ENCODE measurements at places on chromosomes 16 and 17.
A peak's percentile ranks its signal among the peaks of the same experiment; 100 is the strongest.

DNA sequence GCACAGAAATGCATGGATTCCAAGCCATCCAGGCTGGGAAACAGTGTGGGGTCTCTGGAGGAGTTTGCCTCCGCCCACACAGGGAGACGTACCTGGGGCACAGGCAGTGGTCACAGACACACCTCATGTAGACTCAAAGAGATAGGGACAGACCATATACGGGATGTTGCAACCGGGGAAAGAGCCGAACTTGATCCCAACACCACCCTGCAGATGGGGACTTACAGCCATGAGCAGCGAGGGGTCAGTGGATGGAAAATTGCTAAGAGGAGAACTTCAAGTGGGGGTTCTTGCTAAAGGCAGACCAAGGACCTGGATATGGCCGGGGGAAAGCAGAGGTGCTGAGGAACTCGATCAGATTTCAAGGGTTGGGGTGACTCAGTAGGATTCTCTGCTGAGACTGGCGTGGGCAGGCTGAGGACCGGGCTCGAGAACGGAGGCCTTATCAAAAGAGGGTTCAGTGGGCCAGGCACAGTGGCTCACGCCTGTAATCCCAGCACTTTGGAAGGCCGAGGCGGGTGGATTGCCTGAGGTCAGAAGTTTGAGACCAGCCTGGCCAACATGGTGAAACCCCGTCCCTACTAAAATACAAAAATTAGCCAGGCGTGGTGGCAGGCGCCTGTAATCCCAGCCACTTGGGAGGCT, 12.0 kb upstream of the DNAH17 start:
- no peak for DNase-seq

DNA sequence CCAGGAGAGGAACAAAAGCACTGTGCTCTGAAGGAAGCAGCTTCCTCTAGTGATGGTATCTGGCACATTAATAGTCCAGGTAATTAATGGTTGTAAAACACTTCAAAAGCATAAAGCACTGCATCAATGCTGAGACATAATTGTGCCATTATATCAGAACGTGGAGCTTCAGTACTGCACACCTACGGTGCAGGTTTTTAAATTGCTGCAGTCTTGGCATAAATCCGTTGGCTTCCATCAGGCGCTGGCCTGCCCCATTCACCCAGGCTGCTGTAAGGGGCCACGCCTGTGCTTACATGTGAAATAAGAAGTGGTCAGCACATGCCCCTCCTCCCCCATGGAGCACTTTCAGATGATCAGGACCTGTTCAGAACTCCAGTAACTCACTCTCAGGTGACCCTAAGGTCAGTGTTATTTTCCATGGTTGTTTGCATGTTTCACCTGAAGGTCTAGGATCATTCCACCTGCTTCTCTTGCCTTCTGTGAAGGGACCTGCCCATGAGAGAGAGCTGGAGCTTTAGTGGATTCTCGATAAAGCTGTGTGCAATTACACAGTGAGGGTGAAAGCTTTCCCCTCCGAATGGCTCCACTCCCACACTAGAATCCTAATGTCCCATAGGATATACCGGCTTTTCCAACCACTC, 345.3 kb downstream of the CA10 start:
- no peak for DNase-seq

DNA sequence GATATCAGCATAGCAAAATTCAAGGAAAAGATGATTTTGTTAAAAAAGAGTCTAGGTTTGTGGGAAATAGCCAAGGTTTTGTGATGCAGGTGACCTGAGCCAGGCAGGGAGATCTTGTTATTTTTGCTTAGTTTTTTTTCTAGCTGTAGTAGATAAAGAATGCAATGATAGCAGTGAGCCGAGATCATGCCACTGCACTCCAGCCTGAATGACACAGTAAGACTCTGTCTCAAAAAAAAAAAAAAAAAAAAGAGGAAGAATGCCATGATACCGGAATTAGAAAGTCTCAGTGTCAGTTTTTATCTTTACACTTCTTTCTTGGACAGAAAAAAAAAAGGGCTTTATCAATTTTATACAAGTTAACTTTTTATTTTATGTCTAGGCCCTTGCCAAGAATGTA, 27.5 kb downstream of the TMEM238L start:
- no peak for DNase-seq

GRCh38 chr16:62720651-62721050, 684.4 kb upstream of the CDH8 start:
- no peak for DNase-seq

DNA sequence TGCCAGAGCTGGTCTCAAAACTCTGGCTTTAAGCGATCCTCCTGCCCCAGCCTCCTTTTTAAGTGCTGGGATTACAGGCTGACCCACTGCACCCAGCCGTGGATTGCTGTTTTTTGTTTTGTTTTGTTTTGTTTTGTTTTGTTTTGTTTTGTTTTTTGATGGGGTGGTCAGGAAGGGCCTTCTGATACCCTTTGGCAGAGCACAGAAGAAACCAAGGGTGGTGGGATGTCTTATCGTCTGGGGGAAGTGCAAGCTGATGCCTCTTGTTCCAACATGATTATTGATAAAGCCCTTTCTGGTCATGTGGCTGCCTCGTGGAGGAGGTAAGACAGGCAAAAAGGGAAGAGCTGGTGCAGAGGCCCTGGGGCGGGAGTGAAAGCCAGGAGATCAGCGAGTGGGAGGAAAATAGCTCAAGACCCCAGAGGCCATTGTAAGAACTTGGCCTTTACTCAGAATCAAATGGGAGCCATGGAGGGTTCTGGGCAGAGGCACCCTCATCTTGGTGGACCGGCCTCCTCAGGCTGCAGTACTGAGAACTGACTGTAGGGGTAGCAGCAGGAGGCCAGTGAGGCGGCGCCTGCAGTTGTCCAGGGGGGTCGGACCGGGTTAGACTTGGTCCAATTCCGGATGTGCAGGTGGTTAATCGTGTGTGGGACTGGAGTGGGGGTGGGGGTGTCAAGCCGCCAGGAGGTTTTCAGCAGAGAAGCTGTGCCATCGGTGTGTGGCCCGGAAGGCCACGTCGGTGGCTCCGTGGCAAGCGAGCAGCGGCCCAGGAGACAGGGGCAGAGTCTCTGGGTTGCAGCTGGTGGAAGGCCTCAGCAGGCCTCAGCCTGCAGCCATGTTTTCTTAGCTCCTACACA, 84.4 kb upstream of the GSE1 start:
- DNase-seq, result peak; percentile 78

DNA sequence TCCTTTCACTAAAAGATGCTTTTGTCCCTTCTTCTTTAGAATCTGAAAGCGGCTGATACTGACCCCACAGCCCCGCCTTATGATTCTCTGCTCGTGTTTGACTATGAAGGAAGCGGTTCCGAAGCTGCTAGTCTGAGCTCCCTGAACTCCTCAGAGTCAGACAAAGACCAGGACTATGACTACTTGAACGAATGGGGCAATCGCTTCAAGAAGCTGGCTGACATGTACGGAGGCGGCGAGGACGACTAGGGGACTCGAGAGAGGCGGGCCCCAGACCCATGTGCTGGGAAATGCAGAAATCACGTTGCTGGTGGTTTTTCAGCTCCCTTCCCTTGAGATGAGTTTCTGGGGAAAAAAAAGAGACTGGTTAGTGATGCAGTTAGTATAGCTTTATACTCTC, 10.1 kb upstream of the TANGO6 start:
- DNase-seq, result no peak

DNA sequence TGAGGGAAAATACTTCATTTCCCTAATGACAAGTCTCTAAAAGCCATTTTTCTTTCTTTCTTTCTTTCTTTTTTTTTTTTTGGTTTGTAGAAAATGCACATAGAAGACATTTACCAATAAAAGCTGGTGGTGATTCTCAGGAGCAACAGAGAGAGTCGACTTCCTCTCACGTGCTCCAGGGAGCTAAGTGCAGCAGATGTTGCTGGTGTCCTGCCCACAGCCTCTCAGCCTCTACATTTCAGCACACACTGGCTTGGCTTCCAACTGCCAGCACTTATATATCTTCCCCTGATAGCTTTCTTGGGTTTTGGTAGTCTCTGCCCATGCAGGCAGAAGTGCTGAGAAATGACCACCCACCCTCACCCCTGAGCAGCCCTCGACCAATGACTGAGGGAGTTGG, 58.4 kb upstream of the MARCHF10 start:
- DNase-seq, result no peak

DNA sequence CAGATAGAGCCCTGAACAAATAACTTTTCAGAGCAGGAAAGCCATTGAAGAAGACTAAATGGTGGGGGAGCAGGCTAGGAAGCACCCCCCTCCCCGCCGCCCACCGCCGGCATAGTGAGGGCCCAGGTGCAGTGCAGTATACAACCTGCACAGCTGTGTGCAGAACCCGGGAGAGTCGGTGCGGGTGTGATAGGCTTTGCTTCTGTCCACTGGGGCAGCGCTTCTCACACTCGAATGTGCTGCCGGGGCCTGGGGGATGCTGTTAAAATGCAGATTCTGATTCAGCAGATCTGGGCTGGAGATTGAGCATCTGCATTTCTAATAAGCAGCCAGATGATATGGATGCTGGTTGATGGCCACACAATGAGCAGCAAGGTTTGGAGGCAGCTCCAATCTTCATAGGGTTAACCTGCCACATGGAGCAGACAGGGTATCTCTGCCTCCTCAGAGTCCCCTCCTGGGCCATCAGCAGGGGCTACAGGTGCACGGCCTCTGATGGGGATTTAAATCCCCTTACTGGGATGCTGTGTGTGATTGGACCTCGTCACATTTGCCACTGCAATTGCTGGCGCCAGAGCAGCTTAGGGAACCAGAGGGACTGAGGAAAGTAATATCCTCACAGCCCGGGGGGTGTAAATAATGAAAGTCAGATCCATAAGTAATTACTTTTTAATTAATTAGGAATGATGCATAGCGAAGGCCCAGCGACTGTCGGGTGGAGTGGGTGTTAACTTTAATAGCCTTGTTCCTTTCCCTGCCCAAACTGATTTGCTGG, 172.0 kb upstream of the RPL38 start:
- DNase-seq, result no peak

DNA sequence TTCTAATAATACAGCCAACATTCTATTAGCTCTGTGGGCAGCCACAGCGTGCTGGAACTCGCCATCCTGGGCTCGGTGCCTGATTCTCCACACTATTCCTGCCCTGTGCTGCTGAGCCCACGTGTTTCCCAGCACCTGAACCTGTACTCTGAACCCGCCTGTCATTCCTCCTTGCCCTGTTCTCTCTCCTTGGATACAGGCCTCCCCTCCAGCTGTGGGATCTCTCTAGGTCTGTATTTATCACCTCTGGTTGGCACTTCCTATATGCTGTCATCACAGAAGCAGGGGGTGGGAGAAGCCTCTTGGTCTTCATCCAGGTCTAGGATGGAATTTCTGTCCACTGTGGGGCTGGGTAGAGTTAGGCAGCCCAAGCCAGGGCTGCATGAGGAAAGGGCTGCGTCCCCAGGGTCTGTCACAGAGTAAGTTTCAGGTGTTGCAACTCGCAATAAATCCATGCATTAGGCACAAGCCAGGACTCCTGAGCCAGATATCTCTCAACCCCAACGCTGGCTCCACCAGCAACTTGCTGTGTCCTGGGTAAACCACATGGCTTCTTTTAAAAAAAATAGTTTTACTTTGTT, 56.0 kb downstream of the ABAT start:
- DNase-seq, result no peak

DNA sequence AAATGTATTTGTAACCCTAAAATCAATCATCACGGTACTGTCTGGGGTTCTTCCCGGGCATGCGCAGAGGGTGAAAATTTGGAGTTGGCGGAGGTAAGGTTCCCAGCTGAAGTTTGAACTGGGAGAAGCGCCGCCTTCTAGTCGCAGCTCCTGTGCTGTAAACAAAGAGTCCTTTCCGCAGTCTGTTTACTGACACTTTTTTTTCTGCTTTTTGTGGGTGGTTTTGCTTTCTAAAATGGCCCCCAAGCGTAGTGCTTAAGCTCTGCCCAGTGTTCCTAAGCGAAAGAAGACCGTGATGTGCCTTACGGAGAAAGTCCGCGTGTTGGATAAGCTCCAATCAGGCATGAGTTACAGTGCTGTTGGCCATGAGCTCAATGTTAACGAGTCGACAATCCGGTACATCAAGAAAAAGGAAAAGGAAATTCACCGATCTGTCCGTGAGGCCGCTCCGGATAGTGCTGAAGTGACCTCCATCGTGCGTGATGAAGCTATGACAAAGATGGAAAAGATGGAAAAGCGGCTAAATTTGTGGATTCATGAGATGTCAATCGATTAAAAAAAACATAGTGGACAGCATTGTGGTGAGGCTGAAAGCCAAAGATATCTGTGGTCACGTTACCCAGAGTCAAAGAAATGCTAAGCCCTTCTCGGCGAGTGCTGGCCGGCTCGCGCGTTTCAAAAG, 570 bp upstream of the CFDP1 start:
- peak; percentile 51 for DNase-seq

DNA sequence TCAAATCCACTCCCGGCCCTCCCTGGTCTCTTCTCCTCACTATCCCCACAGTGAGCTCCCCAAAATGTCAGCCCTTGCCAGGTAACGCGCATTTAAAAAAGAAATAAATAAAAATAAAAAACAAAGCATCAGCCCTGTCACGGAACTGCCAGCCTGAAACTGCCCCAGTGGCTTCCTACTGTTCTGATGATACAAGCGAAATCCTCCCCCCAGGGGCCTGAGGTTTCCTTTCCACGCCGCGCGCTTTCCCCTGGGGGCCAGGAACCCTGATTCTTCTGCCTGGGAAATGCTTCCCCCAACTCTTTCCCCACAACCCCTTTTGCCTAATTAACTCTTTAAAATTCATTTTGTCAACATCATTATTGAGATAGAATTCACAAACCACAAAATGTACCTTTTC, 12.2 kb upstream of the RPH3AL start:
- no peak for DNase-seq

DNA sequence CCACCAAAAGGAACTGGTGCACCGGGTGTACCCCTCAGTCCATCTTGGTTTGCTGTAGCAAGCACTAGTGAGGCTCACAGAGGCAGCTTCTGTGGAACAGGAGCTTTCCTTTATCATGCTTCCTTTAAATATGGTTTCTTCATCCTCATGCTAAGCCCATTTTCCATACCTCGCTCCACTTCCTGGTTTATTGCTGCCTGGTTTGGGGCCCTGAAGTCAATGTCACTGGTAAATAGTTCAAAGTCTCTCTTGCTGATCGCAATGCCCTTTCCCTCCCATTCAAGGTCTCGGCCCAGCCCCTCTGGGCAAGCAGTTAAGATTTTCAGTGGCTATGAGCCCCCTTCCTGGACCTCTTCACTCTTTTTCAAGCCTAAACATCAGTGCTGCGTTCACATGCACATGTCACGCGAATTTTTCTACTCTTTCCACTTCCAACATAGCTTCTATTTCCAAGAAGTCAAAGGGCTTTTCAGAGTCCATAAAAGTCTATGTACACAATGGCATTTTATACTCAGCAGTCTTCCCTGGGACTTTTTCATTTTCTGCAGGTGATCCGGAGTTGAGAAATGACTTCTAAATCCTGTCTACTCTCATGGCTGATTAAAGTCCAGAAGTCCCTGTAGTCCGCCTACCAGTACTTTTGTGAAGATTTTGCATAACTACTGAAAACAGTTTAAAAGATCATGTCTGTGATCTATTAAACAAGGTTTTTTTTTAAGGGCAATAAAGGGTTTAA, 323.8 kb upstream of the ZFHX3 start:
- no peak for DNase-seq

- DNase-seq, result no peak
Measured at GRCh38 chr16:66427871-66428681, 981 bp downstream of the BEAN1 start.

GRCh38 chr17:45197108-45197507, 24.6 kb upstream of the FMNL1 start:
- DNase-seq, result no peak

GRCh38 chr16:89484923-89485679, 5.3 kb downstream of the ANKRD11 start:
- no peak for DNase-seq
